ENCODE measurements at places on chromosomes 5 and 9.

DNA sequence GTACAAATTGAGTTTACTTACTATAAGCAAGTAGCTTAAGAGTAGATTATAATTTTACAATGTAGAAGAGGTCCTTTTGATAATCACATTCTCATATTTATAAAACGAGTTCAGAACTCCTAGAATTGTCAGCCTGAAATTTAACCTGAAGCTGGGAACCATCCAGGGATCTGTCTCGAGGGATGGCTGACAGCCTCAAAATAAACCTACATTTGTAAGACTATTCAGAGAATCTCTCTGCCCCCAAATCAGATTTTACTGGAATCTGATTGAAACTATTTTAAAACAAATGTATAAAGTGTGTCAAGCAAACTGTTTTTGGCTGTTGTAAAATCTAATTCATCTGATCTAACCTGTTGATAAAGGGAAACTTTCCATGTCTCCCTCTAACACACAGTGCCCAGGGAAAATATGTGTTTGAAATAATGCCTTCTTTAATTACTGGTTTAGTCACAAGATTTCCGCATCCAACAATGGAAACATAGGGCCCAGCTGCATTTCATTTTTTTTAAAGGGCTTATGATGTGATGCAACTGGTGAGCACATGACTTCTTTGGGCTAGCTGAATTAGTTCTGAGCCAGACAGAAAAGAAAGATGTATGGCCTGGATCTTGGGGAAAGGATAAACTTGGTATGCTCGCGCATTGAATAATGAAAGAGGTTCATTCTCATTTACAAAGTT lies 30.3 kb downstream of the SLC25A46 start:
- no peak for DNase-seq

DNA sequence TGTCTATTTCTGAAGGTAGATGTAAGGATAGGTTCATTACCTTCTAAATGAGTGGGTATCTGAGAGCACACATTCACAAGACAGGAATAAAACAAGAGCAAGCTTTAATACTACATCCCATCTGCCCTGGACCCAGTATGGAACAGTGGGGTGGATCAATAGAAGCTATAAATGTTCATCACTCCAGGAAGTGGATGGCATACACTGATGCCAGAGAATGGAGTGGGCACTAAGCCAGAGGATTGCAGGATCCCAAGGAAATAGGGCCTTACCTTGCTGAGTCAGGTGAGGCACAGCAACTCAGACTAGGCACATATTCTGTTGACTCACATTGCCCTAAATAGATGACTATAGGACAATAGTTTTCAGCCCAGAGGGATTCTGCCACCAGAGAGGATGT lies 21.3 kb upstream of the COX7C start:
- DNase-seq, result no peak

DNA sequence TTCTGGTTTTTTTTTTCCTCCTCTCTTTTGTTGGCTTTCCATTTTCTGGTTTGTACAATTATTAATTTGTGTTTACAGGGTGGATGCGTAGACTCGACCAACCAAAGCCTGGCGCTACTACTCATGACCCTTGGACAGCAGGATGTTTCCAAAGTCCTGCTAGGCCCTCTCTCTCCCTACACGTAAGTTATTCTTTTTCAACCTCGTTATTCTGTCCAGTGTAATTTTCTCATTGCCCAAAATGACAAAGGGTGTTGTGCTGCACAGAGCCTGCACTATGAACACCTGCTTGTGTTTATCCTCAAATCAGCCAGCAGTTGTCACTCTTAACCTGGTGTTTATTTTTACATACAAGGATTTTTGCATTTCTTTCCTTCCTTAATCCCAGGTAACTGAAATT lies 56.6 kb downstream of the RCL1 start:
- DNase-seq, result no peak

DNA sequence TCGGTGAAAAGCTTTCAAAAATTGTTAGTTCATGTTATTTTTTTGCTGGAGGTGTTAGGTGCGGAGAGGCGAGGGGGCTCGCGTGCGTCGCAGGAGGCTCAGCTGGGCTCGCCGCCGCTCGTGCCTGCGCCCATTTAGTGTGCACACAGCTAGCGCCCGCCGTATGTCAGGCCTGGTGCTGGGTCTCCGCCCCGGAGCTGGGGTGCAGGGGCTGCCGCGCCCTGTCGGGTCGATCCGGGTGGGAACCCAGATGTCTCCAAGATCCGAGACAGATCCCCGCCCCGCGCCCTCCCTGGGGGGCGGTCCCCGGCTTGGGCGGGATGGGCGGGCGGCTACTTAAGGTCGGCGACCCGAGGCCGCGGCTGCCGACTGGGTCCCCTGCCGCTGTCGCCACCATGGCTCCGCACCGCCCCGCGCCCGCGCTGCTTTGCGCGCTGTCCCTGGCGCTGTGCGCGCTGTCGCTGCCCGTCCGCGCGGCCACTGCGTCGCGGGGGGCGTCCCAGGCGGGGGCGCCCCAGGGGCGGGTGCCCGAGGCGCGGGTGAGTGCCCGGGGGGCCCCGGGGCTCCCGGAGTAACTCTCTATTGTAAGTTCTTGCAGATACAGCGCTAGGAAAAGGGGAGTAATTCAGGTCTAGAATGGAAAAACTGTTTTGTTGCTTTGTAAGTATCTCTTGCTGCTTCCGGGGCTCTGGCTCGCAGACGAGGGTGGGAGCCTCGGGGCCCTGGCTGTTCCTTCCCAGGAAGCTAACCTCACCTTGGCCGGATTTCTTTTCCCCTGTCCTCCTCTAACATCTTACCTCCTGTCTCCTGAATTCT lies 31.7 kb downstream of the GSN start:
- no peak for DNase-seq

DNA sequence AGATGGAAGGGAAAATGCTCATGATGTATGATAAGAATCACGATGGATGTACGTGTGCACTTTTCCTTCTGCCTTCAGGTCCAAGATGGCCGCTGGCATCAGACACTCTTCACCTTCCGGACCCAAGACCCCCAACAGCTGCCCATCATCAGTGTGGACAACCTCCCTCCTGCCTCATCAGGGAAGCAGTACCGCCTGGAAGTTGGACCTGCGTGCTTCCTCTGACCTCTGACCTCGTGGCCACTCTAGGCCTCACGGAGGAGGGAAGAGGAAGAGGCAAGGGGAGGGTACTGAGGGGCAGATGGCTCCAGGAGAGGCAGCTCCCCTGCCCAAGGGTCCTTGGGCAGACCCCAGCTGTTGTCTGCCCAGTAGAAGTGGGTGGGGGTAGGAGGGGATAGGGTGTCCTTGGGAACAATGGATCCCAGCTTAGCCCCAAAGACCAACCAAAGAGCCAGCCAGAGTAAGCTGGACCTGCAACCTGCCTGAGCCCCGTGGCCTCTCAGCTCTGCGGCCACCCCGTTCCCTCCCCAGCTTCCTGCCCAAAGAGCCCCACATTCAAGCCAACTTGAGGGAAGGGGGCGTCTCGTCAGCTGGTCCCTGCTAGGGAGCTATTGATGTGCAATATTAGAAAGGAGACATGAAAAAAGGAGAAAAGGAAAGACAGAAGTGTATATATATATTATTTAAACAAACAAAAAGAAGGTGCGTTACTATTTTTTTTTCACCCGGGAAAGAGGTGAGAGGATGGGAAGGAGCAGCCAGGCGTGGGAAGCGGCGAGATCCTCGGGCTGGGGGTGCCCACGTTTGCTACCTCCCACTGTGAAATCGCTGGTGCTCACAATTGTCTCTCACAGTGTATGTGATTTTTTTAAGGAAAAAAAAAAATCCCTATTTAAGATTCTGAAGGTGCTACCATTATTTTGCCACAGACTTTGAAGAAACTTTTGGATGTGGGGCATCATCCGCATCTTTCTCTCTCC lies 12.1 kb upstream of the ORM1 start:
- no peak for DNase-seq

DNA sequence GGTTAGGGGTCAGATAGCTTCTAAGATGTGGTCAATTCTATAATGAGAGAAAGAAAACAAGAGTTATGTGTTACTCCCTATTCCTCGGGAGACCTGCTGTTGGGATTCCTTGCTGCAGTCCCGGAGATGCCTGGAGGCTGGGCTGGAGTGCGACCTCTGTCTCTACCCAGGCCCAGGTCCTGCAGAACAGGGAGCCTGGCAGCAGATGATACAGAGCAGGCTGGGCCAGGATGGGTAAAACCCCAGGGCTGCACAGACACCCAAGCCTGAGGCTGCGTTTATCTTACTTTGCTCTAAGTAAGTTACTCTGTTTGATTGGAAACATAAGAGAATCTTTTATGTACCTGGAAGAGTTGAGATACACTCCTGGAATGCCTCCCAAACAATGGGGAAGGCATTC lies 26.9 kb upstream of the FAM120AOS start:
- no peak for DNase-seq

GRCh38 chr5:73764996-73765395 lies 139.0 kb downstream of the ARHGEF28 start:
- no peak for DNase-seq

DNA sequence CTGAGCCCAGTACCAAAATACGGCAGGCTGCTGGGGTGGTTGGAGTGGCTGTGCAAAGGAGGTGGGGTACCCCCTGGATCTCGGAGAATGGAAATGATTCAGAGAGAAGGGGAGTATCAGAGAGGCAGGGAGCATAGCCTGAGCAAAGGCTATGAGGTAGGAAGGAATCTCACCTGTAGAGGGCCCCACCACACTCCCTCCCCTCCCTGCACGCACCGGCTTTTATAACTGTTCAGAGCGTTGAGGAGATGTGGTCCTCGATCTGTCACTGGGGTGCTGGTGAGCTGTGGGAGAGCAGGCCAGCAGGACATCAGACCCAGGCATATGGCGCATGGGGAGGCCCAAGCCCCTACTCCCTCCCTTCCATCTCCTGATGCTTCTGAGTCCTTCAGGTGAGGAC lies 13.2 kb downstream of the PHF19 start:
- DNase-seq, result no peak

DNA sequence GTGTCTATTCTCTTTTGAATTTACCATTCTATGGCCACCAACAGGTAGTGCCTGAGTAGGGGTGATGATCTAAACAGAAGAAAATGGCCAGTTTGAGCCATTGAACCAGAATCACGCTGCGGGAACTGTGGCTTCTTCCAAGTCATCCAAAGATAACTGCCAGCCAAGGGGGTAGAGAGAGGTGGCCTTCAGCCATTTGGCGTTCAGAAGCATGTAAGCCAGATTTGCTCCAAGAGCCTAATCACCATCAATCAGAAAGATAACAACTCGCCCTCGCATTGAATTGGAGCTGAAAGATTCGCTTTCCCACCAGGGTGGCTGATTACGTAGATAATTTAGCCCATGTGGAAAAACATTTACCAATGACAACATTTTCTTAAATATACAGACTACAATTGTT lies 1302.7 kb upstream of the DMAC1 start:
- no peak for DNase-seq

DNA sequence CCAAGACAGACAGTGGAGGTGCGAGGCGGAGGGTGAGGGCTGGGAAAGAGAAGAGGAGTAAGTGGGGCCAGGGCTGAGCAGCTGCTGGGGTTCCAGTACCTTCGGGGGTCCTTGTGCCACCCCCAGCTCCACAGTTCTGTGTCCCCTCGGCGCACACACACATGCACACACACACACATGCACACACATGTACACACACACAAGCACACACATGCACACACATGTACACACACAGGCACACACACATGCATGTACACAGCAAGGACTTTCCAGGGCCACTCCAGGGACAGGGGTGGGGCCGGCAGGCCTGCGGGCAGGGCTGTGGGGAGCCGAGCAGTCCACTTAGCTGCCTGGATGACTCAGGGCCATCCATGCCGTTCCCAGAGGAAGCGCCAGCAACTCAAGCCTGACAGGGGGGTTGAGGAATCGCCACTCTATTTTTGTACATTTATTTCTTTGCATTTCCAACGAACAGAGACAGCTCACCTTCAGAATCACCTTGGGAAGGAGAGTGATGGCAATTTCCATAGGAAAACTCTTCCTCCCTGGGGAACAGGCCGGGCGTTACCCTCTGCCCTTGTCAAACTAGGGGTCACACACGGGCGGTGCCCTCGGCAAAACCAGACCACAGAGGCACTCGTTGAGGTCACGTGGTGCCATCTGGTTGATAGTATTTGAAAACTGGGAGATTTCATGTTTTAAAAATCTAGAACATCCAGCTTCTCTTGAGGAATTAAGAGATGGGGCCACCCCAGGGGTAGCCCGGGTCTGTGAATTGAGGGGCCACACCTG lies 135.7 kb downstream of the ADAMTS2 start:
- no peak for DNase-seq

DNA sequence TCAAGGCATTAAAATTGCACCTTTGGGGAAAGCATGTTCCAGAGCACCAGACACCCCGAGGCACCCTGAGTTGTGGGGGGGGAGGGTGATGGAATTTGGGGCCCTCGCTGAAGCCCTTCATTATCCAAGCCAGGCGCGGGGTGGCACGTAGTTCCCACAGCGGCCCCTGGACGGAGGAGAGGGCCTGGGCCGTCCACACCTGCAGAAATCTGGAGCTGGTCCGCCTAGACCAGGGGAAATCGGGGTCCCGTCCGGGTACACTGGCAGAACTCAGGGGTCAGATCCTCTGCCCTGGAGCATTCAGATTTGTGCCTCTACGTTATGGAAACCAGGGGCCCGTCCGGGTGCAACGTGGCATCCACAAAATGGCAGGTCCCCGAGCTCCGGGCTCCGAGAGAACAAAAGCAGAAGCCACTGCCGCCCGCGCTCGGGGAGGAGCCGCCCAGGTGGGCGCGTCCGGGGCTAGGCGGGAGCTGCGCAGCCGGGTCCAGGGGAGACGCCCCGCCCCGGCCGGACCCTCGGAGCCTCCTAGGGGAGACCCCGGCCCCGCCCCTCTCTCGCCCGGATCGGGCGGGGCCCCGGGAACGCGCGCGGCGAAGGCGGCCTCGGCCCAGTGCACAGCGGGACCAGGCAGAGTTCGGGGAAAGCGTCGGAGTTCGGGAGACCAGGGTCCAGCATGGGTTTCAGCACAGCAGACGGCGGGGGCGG lies at the start of gene PLEKHG4B:
TSS of gene PLEKHG4B (plus strand) at position 613 of the 708 bp plus-strand sequence. CDS start at position 677, 64 bp downstream.
- peak; percentile 21 for DNase-seq

GRCh38 chr9:127689329-127690000 lies 17.3 kb upstream of the CFAP157 start:
- DNase-seq, result no peak

DNA sequence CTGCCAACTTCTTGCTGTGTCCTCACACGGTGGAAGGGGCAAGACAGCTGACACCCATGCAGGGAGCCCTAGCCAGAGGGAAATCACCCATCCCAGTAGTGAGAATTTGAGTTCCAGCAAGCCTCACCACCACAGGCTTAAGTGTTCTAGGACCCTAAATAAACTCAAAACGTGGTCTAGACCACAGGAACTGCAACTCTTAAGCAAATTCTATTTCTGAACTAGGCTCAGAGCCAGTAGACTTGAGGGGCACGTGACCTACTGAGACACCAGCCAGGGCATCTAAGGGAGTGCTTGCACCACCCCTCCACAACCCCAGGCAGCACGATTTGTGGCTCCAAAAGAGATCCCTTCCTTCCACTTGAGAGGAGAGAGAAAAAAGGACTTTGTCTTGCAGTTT lies 96.0 kb upstream of the PHF24 start:
- DNase-seq, result peak; percentile 13
